ENCODE measurements at places on chromosomes 2 and 18.
A peak's percentile ranks its signal among the peaks of the same experiment; 100 is the strongest.

DNA sequence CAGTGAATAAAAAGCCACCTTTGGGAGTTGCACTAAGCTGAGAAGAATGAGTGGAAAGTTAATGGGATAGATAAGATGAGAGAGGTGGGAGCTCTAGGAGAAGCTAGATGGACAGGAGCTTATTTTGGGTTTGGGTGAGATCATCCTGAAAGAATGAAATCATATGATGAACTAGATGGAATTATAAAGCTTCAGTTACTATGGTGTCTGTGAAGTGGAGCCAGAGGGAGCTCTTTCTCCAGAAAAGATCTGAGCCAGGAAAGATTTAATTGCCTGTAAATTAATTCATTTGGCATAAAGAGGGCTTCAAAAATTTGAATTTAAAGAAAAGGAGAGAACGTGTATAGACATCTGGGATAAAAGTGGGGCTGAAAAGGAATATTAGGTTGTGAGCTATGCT is 10.3 kb downstream of the DNAH6 start:
- DNase-seq: no peak

GRCh38 chr2:101912545-101912944 is 79.2 kb upstream of the IL1R2 start:
- DNase-seq: no peak

DNA sequence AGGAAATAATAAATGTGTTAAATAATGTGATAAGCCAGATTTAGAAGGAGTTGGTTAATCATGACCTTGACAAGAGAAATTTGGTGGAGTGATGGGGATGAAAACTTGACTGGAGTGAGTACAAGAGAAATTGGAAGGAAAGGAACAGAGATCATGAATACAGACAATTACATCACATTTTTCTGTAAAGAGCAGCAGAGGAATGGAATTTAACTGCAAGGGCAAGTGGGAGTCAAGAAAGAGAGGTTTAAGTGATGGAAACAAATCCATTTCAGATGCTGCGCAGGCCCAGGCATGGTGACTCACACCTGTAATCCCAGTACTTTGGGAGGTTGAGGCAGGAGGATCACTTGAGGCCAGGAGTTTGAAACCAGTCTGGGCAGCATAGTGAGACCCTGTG is 46.7 kb downstream of the ICA1L start:
- DNase-seq: no peak

DNA sequence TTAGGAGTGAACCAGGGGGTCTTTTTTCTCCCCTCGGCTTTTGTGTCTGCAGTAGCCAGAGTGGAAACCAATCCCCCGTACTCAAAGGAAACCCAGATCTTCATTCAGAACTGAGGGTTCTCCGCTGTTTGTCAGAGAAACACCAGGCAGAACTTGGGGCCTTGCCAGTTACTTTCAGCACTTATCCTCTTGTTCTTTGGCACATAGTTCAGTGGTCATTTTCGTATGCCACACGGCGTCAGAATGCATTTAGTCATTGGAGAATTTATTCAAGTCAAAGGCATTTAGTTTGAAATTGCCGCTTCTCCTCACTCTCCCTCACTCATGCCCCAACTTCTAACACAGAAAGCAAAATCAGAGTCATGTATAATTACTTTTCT is 102.9 kb downstream of the CABLES1 start:
- DNase-seq: peak; percentile 53
